ENCODE measurements at places on chromosomes 12 and 14.

DNA sequence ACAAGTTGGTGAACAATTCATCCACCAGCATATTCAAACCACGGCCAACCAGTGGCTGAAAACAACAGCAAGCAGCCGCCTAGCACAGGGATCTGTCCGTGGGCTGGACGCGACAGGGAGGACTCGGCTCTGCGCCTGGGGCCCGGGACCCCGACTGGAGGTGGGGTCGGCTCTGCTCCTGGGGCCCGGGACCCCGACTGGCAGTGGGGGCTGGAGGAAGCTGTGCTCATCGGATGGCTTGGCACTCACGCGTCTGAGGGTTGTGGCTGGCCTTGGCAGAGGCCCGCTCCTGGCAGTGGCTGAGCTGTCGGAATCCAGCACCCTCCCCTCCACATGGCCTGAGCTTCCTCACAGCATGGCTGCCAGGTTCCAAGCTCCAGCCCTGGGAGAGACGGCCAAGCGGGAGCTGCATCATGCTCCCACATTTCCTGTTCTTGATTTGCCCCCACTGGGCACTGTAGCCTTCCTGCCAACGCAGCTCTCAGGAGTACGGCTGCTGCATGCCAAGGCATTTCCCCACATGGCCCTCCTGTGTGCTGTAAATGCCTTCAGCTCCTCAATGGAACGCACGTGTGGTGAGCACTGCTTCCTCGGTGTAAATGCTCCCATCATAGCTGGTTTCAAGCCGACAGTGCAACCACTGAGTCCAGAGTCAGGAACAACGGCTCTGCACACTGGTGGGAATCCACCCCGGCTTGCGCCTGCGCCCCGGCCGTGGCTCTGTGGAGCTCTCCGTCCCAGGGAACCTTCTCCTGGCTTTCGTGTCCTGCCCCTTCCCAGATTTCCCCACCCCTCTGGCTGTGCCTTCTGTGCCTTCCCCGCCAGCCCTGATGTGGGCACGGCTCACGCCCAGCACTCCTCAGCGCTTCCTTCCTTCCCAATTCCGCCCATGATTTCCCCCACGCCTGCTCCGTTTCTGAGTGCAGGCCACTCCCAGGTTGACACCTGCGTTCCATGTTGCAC is 7.3 kb upstream of the GALNT9 start:
- DNase-seq = no peak

GRCh38 chr12:18951218-18951617 is 178.3 kb upstream of the PLEKHA5 start:
- no peak for DNase-seq

GRCh38 chr12:124434354-124434753 is 133.1 kb downstream of the NCOR2 start:
- DNase-seq = no peak

DNA sequence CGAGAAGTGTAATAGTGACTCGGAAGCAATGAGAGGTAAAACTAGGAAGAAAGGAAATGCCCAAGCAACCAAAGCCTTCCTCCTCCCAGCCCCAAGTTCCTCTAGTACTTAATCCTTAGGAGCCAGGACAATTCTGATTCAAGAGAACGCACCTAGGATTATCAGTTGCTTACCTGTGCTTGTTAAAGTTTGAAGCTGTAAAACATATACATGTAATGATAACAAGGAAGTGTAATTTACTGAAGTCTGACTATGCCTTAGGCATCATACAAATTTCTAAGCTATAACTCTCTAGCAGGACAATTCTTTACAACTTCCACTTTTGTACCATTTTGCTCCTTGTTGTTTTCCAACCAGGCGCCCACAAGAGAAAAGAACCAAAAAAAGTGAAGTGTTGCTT is 92.8 kb upstream of the OSBPL8 start:
- no peak for DNase-seq

- no peak for DNase-seq
Measured at GRCh38 chr14:71693381-71693780, 238.8 kb upstream of the RGS6 start.

- DNase-seq = no peak
Measured at GRCh38 chr12:57098546-57098945, 9.6 kb downstream of the NAB2 start.

DNA sequence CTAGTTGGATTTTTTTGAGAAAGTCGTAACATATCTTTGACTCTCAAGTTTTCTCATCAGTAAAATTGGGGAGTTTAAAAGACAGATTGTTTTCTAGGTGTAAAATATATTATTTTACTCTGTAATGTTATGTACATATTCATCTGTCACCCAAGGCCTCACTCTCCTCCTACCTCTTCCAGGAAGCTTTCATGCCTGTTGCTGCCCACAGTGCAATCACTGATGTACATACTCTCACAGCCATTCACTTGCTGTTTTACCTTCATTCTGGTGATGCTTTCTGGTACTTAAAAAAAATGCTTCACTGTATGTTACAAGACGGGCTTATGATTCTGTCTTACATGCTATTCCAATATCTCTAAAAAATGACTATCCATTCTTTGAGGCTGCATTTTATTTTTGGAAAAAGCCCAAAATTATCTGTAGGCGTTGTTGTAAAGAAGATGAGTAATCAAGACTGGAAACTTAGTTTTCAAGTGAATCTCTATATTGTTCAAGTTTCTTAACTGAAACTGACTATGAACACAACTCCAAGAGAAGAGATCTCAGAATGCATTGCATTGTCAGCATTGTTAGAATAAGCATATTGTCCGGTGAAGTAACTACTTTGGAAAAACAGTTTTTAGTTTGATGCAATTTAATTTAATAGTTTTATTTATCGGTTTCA is 82.5 kb downstream of the LMO3 start:
- no peak for DNase-seq

DNA sequence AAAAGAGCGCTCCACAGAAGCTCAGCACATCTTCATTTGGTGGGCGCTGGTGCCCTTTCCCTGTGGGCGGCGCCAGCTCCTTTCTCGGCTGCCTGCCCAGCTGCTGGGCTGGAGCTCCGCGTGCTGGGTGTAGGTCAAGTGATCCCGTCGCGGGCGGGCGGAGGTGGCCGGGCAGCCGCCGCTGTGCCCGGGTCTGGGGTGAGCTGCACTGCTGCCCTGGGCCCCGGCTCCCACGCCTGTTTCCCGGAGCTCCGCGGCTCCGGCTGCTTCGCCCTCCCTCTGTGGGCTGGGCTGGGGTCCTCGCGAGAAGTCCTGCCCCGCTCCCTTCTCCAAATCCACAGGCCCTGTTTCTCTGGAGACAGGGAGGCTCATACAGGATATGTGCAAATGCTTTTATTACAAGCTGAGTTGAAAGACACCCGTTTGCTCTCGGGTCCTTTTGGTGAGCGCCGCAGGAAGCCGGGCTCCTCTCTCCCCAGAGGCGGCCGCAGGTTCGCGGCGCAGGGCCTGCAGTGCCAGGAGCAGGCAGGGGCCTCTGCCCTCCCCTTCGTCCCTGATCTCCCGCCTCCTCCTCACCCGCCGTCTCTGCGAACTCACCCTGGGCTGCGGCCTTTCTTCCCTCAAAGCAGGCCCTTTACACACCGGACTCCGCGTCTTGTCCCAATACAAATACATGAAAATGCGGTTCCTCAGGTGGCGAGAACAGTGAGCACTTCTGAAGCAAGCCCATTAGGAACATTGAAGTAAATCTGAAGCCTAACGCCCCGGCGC is 67.8 kb upstream of the CAPRIN2 start:
- peak; percentile 5 for DNase-seq

GRCh38 chr12:8035440-8036010 is 3.0 kb downstream of the FOXJ2 start:
- no peak for DNase-seq

- no peak for DNase-seq
Measured at GRCh38 chr14:38387821-38388220, 131.9 kb upstream of the CLEC14A start.

DNA sequence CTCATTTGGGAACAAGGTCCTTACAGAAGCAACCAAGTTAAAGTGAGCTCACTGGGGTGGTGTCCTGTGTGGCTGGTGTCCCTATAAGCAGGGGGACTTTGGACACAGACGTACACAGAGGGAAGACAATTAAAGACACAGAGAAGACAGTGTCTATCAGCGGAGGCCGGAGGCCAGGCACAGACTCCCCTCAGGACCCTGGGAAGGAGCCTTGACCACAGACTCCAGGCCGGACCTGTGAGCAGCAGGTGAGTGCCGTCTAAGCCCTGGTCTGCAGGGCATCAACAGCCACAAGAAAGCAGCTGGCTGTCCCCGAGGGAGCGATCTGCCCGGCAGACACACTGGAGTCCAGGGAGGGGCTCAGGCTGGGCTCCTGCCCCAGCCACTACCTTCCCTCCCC is 219.1 kb upstream of the C14orf180 start:
- no peak for DNase-seq

- no peak for DNase-seq
Measured at GRCh38 chr14:38718519-38718918, 384.5 kb downstream of the SEC23A start.

GRCh38 chr12:13085968-13086686 is 17.3 kb downstream of the GSG1 start:
- DNase-seq = no peak

DNA sequence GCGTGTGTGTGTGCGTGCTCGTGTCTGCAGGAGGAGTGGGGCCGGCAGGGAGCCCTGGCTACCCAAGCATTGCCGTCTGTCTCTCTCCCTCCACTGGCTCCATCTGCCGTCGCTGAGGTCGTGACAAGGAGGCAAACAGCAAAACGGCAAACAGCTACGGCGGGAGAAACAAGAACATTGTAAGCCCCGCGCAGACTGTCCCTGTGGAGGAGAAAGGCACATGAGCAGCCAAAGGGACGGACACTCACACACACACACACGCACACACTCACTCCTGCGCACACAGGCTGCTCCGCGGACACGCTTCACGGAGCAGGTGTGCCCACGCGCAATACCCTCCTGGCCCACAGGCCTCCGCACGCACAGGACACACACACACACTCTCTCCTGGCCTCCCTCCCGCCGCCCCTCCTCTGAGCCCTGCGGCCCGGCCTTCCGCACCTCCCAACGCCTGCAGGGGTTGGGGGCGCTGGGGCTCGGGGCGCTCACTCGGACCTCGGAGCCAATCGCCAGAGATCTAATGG is 905 bp downstream of the CISTR start:
- no peak for DNase-seq

DNA sequence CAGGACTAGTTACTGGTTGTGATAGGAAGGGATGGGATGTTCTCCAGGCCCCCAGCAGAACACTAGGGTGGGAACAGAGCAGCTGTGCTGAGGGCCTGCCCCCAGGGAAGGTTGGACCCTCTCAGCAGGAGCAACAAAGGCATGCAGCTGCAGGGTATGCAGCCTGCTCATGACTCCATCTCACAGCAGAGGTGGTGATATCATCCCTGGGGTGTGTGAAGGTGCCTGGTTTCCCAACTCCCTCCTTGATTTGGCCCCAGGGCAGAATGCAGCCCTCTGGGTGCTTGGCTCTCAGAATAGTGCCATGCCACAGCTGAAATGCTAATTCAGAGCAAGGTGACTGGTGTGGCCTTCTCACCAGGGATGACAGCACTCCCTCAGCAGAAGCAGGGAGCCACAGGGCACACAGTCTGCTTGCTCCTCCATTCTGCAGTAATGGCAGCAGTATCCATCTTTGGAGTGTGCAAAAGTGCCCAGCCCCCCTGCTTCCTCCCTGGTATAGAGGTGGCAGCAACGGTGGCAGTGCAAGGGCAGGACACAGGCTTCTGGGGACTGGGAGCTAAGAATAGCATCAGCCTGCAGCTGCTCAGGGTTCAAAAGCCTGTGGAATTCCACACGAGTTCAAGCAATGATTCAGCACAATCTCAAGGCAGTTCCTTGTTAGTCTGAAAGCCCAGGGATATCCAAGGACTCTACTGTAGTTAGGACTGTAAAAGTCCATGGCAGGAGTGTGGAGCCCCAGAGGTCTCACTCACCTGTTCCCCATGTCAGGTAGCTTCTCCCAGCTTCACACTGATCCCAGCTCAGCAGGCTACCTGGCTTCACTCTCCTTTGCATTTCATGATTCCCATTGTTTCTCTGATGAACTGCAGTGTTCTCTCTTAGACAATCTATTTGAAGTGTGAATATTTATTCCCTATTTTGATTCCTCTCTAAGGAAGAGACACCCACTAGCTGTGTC is 298.1 kb upstream of the FOXG1 start:
- no peak for DNase-seq

- DNase-seq = no peak
Measured at GRCh38 chr12:9240776-9241175, 32.6 kb upstream of the PZP start.
